ENCODE measurements at places on chromosomes 4 and X.

- DNase-seq: no peak
These were observed 52.6 kb downstream of the CASK start for GRCh38 chrX:41870719-41871151.

GRCh38 chrX:125093852-125094251 lies 225.8 kb upstream of the TEX13C start:
- DNase-seq: no peak

DNA sequence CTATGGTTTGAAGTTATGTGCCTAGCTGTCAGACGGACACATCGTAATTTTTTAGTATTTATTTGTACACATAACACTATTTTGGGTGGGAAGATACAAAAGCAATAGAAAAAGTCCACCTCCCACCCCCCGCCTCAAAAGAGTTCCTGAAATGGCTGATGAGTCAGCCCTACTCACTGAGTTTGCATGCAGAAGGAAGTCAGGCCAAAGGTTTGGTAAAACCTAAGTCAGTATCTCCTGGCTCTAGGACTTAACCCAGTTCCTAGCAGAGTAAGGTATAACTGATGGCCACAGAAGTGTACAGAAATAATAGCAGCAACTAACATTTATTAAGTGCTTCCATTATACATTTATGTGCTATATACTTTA lies 2.9 kb upstream of the KLHL2 start:
- no peak for DNase-seq

DNA sequence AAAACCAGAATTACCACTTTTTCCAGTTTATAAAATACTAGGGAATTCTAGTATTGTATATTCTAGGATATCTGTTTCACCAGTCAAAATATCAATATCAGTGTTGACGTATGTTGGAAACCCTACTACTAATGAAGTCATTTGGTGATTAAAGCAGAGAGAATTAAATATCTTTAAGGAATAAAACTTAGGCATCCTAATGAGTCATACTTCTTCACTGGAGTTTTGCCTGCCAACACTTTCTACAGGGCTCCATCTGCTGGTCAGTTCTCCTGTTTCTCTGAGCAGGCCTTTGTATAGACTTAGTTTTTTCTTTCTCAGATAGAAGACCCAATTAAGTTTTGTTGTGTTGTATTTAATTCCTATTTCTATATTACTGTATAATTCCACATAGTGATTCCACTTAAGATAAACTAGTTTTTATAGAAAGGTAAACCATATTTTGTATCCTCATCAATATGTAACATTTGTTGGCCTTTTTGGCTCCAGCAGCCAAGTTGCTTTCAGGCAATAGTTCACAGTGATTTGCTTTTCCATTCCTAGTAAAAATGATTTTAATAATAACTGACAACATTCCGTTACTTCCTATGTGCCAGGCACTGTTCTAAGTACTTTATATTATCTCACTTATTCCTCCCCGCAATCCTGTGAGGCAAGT lies 3.5 kb downstream of the AP1AR start:
- DNase-seq: peak; percentile 19

DNA sequence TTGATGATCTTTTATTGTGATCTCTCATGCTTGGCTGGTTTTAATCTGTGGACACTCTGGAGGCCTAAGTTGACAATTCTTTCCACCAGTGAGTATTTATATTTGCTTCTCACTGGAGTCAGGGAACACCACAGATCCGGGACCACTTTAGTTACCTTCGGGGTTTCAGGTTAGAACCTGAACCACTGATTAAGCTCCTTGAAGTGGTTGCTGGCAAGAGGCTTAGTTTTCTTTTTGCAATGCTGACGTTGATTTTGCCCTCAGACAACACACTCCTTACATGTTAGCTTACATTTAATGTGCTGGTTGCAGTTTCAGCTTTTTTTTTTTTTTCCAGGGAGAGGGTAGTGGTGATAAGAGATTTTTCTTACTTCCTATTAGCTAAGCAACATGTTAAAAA lies 10.5 kb upstream of the ZNF330 start:
- no peak for DNase-seq

DNA sequence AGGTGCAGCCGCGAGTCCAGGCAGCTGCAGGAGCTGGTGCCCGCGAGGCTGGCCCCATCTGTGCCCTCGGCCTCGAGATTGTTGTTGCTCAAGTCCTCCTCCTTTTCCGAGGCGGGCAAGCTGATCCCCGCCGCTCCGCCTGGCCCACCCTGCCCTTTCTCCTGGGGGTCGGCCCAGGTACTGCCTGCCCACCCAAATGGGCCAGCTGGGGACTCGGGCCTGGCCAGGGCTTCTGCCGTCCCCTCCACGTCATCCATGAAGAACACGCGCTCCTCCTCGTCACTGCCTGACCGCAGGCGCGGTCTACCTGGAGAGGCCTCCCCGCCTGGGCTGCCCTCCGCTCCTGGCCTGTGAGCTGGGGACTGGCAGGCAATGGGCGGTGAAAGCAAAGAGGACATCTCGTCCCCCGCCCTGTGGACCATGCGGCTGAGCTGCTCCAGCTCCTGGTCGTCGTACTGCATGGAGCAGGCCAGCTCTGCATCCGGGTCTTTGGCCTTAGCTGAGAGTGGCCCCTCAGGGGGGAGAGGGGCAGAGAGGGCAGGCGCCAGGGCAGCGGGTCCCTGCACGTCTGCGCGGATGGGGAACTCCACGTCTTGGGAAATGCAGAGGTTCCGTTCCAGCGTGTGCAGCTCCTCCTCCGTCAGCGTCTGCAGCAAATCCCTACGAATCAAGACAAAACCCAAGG lies 43.1 kb upstream of the MXD4 start:
- no peak for DNase-seq

DNA sequence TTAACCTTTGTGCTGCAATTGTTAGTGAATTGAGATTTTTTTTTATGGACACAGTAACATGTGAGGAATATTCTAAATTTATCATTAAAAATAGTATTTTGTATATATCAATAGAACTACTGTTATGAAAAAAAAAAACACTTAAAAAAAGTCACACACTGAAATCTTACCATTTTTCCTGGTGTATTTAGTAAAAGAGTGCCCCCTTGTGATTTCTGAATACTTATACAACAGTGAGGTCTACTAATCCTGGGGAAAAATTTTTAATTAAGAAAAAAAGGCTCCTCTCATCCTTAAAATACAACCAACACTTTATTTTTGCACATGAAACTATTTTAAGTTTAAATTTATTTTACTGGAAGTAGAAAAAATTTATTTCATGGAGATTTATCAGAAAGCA lies 56.4 kb upstream of the SPOCK3 start:
- DNase-seq: no peak

DNA sequence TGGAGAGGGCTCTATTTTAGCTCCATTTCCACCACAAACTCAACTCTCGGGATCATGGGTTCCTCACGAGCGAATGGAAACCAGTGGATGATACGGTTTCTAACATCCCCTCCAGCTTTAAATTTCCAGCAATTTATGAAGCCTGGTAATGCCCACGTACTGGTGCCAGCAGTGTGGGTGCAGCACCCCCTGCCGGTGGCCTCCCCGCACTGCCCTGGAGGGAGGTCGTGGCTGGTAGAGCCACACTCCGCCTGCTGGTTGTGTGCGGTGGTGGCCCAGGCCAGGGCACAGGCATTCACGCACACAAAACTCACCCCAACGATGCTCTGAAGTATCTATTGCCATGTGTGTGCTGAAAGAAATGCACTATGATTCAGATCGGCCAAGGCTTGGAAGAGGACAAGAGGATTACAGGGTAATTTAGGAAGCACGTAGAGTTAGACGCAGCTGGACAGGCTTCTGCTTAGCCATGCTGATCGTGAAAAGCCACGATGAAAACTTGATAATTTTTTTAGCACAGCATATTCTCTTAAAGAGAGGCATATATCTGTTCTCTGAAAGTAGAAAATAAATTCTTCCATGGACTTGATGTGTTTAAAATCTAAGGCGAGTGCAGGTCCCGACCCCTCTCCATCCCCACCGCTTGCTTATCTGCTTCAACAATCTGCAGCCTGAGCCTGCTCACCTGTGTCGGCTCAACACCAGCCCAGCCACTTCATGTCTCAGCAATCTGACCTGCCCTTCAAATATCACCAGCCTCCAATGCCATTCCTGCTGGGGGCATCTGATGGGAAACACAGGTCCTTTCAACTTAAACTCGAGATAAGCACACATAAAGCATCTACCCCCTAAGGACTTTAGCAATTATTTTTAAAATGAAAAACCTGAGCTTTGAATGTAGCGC lies 59.1 kb downstream of the SCD5 start:
- peak; percentile 81 for DNase-seq

DNA sequence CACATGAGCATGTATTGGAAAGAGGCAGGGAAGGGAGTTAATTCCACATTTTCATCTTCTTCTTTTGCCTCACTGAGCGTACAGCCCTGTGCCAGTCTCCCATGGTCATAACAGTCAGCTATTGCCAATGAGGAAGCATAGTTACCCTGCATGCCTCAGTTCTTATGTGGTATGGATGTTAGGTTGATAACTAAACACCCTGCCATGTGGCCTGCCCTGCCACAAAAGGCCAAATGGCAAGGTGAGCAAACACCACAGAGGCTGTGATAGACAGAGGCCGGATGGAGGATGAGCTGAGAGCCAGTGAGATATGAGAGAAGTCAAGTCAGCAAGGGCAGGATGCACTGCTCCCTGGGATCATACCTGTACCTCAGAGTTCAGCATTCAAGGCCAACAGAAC lies 59.3 kb downstream of the BTC start:
- DNase-seq: no peak

GRCh38 chrX:97597954-97598353 lies 714.2 kb downstream of the RPA4 start:
- DNase-seq: peak; percentile 3

- no peak for DNase-seq
These were observed 241.7 kb upstream of the TLL1 start for GRCh38 chr4:165631208-165631894.
